ENCODE measurements at places on chromosomes 1 and 21. TPM values are rescaled to one million over a fixed set of nuclear protein-coding genes. Genes with fewer than 3 reads are reported as not detected.

SPRR2F gene
- not detected for total RNA-seq

RGS8 gene
- total RNA-seq: not detected

FAM167B gene
- total RNA-seq: 2.0 TPM

SLAMF8 gene
- not detected for total RNA-seq

TIE1 gene
- 562 TPM for total RNA-seq

KCNJ10 gene
- total RNA-seq: not detected

MCOLN2 gene
- not detected for total RNA-seq

COL6A2 gene
- 6.1 TPM for total RNA-seq

CELA3A gene
- not detected for total RNA-seq

FMO5 gene
- total RNA-seq: 0.60 TPM

SLAMF1 gene
- total RNA-seq: not detected

IL24 gene
- total RNA-seq: not detected

GRCh38 chr1:114100148-114100547 lies 53.5 kb downstream of the SYT6 start:
- DNase-seq: no peak

DNA sequence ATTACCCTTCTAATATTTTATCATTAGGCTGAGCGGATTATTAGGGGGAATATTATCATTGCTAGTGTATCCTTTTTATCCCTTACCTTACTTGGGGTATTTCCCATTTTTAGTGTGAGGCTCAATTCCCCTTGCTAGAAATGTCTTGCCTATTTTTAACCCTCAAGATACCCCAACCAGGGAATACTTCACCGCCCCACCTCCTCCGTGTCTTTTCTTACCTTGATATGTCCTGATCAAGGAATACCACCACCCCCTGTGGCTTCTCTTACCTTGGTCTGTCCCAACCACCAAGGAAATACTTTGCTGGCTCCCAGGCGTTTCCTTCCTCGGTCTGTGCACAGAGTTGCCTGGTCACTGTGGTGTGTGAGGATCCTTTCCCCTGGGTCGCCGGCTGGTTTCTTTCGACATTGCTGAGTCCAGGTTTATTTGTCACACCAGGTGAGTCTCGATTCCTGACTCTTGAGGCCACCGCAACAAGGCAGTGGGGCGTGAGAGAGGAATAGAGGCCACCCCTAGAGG lies 57.8 kb downstream of the SERINC2 start:
- no peak for DNase-seq

GRCh38 chr1:202056644-202057334 lies 46.4 kb downstream of the ELF3 start:
- DNase-seq: no peak

GRCh38 chr1:153389401-153389800 lies 1.5 kb downstream of the S100A8 start:
- no peak for DNase-seq

- no peak for DNase-seq
Measured at GRCh38 chr1:57553666-57554065, 129.8 kb upstream of the DAB1 start.

DNA sequence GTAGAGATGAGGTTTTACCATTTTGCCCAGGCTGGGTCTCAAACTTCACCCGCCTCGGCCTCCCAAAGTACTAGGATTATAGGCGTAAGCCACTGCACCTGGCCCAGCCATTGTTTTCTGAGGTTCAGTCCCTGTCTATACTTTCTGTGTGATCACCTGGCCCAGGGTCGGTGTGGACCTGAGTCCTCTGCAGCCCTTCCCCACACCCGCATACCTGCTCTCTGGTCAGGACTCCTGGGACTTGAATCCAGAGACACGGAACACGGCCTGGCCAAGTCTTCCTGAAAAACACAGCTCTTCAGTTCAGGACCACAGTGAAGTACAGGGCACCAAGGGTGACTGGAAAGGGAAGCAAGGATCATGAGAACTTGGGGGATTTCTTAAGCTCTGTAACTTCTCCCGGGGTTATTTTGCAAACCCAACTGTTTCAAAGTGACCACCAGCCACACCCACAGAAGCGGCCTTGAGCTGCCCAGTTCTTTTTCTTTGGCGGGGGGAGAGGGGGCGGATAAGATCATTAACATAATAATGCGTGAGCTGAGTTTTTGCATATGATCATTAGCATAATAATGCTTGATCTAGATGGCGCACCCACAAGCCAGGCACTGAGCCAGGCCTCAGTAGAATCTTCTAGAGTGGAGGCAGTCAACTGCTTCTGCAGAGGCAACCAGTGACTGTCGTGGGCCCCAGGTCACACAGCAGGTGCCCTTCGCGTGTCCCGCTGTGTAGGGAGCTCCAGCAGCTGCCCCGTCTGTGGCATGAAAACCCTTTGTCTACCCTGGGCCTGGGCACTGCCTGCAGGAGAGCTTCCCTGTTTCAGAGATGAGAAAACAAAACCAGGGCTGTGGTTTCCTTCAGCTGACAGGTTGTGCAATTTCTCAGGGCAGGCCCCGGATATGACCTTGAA lies 1.7 kb upstream of the NADK start:
- DNase-seq: no peak

GRCh38 chr1:107787299-107787698 lies 177.7 kb downstream of the VAV3 start:
- no peak for DNase-seq

GRCh38 chr1:228047183-228047466 lies 35.4 kb upstream of the ARF1 start:
- no peak for DNase-seq

DNA sequence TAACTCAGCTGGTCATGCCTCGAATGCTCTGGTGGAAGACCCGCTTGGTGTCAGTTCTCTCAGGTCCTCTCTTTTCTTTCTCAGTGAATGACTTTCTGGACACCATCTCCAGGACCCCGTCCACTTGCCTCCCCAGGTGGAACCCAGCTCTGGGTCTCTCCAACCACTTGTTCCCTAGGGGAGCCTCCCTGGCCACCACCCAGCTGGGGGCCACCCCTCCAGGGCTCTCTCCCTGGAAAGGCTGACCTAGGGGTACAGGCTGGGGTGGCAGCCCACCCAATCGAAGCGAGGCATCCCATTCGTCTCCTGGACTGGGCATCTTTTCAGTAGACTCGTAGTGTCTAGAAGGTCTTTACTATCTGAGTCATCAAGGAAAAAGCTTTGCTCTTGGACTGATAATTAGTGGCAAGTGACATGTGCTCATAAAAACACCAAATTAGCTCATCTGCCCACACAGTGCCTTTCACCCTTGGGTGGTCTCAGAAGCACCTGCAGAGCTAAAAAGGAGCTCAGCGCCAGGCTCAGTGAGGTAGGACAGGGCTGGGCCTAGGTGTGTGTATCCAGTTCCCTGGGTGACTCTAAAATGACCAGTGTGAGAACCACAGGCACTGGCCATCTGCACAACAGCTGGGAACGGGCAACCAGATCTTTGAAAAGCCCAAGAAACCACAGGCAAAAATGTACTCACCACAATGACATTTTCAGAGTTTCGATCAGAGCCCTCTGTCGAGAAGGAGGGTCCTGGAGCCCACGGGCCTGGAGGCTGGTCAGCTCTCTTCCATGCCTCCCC lies 2.4 kb upstream of the PDXK start:
- no peak for DNase-seq

- DNase-seq: no peak
Measured at GRCh38 chr1:26704629-26705028, 8.8 kb downstream of the ARID1A start.

DNA sequence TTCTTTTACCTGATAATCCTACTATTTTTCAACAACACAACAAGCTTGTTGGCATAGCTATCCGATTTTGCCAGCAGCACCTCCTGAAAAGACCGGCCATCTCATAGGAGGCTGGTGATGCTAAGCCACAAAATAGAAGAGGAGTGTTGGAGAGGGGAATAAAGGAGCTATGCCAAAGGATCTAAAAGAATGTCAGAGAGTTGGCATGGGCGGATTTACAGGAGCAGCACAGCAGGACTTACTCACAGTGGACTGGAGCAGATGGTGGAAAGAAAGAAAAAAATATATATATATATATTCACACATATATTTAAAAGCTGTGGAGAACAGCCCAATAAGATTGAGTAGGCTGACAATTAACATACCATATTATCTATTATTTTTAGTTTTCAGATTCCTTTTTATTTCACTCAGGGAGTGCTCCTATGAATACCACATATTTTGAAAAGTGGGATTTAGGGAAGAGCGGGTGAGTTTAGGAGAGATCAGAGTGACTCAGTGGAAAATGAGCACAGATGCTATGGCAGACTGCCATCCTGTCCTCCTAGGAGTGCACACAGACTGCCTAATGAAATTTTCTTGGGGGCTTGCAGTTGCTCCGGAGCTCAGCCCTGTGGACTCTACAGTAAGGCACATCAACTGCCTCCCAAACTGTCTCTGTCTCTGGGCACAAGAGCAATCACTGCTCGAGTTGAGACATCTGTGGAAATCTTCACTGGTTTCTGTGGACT lies 394.4 kb upstream of the CHRM3 start:
- DNase-seq: no peak

DNA sequence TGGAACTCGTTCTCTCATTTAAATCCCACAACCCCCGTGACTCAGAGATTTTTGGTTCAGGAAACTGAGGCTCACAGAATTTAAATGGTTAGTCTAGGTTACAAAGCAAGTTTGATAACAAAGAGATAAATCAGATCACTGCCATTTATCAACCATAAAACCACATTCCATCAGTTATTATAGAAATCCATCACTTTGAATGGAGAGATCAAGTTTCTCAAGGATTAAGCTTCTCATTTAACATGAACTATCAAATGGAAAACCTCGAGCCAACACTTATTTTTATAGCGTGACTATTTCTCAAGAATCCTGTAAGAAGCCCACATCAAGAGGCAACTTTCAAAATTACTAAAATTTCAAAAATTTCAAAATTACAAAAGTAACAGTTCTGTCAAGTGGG lies 11.9 kb downstream of the WLS start:
- DNase-seq: no peak

DNA sequence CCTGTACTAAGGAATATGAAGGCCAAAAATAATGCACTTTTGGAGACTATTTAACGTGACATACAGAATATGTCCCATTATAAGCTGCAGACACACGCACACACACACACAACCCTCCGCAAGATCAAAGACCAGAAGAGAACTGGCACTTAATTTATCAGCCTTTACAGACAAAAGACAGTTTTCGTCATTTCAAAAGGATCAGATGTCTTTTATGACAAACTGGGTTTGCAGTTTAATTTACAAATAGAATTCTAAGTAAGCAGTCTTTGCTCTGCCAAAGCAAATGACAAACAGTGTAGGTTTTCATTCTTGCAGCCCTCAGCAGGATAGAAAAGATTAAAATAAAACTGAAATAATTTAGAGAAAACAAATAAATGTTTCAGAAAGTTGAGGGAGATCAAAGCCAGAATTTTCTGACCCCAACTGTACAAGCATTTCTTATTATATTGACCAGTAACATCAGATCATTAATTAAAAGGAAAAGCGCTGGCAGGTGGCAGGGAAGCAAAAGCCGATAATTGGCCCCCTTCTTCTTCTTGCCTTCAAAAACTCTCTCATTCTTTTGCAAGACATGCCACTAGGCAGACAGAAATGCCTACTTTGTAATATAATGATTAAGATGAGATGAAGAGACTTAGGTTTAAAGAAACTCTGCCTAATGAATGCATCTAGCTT lies 169.0 kb downstream of the DENND1B start:
- DNase-seq: no peak

DNA sequence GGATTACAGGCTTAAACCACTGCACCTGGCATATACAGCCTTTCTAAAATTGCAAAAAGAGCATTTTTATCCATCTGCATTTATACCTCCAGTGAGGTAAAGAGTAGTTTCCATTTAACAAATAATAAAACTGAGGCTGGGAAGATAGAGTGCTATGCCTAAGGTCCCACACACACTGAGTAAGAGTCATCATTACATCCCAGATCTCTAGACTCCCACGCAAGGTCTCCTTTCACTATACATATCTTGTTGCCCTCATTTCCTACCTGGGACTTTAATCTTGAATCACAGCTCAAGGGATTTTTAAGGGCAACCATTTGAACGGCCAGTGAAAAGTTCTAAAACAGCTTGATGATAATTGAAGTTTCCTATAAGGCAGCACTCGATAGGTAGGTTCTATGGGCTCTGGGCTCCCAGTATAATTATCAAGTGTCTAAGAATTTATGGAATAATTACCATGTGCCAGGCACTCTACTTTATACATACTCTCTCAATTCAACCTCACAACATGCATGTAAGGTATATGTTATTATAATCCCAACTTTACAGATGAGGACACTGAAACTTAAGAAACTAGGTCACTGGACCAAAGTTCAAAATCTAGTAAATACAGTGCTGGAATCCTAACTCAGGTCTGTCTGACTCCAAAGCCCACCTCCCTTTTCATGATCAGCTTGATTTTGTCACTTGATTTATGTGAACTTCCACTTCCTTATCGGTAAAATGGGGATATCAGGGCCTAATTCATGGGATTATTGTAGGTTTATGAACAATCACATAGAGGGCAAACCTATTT lies 23.3 kb upstream of the EPS15 start:
- no peak for DNase-seq

- DNase-seq: peak; percentile 81
Measured at GRCh38 chr1:93080179-93080823, 1.2 kb downstream of the MTF2 start.

DNA sequence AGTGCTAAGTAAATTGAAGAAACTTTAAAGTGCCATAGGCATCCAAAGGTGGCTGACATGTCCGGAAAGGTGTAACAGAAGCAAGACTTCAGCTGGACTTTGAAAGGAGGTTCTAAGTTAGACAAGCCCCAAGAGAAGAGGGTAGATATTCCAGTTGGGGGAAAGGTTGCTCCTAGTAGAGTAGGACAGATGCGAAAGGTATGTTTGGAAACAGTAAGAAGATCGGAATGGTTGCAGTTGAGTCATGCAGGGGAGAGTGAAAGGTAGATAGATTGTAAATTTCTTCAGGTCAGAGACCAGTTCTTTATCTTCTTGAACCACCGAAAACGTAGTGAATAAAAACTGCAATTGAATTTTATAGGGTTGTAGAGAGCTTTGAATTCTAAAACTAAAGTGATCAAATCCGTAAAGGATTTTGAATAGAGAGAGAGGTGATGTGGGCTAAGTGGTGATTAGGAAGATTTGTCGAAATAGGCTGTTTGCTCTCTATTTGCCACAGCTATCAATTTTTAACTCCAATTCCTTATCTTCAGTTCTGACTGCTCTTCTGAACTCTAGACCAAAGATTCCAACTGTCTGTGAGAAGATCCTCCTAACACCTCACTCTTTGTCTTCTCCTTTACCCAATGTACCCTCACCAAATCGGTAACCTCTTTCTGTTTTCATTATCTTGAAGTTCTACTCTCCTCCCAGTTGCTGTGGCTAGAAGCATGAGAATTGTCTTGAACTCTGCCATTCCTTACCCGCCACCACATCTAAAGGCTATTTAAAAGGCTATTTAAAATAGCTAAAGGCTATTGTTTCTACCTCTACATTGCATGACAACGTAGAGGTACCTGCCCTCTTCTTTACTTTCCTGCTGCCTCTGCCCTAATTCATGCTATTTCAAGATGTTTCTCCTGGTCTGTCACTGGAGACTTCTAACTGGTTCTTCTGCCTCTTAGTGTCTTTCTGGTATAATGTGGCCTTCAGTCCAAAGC lies 16.7 kb downstream of the MACF1 start:
- DNase-seq: no peak
